ENCODE measurements at places on chromosomes 6 and 20.

DNA sequence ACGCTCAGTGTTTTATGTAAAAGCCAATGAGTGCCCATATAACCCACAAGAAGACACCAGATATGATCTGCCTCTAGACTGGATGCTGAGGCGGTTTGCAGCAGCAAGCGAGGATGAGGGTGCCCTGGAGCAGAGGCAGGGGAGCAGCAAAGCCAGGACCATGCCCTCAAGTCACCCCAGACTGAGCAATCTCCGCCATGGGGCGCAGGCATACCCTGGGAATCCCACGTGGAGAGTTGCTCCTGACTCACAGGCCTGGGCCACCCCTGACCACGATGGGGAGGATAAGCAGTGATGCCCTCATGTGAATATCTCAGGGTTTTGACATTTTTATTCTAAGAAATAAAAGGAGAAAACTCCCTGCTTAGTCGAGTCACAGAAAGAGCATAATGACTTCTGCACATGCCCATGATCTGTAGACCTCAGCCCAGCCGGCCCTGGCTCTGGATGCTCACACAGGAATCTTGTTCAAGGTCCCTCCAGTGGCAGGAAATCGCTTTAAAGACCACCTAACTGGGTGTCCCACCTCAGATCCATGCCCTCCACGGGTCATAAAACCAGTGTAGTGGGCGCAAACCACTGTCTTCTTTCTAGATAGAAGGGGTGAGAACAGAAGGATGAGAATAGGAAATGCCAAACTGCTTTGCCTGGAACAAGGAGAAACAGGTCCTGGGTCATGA is 138.3 kb upstream of the SNX9 start:
- no peak for DNase-seq

- DNase-seq, result no peak
These were observed 179.8 kb downstream of the FOXA2 start for GRCh38 chr20:22404419-22405170.

GRCh38 chr6:168785720-168786511 is 344.9 kb downstream of the SMOC2 start:
- DNase-seq, result no peak

DNA sequence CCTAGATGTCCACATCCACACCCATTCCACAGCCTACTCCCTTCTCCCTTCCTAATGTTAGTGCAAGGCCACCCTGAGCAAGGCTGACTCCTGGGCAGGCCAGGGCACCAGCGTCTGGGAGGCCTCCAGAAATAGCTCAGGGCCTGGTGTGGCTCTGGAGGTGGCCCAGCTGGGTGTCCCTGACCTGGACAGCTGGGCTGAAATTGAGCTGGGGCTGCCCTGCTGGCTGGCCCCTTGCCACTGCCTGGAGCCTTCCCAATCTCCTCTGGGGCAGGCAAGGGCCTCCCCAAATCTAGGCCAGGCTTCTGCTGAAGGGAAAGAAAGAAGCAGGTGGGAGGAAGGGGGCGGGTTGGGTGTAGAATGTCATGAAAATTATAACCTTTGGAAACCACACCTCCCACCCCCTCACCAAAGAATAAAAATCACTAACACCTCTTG is 2.1 kb downstream of the FAM110A start:
- DNase-seq, result no peak

GRCh38 chr6:80548532-80548931 is 442.1 kb downstream of the BCKDHB start:
- no peak for DNase-seq

- no peak for DNase-seq
These were observed 231.2 kb upstream of the FOXQ1 start for GRCh38 chr6:1080453-1081337.

GRCh38 chr6:40253420-40253819 is 319.2 kb upstream of the MOCS1 start:
- DNase-seq, result no peak

DNA sequence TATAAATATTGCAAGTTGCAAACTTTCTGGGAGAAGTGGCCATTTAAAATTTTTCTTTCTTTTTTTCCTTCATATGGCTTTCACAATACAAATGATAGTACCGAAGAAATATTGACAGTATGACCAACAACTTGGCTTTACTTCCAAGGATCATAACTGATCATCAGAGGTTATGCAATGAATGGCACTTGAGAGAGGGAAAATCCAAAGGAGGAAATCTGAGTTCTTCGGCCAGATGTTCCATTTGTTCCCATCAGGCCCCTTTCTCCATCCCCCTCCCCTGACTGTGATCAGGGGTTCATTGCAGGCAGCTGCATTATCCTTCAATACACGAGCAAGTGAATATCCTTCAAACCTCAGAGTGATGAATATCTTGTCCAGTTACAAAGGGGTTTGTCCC is 130.0 kb upstream of the UST start:
- no peak for DNase-seq

GRCh38 chr20:50870561-50871161 is 60.6 kb downstream of the ADNP start:
- no peak for DNase-seq

DNA sequence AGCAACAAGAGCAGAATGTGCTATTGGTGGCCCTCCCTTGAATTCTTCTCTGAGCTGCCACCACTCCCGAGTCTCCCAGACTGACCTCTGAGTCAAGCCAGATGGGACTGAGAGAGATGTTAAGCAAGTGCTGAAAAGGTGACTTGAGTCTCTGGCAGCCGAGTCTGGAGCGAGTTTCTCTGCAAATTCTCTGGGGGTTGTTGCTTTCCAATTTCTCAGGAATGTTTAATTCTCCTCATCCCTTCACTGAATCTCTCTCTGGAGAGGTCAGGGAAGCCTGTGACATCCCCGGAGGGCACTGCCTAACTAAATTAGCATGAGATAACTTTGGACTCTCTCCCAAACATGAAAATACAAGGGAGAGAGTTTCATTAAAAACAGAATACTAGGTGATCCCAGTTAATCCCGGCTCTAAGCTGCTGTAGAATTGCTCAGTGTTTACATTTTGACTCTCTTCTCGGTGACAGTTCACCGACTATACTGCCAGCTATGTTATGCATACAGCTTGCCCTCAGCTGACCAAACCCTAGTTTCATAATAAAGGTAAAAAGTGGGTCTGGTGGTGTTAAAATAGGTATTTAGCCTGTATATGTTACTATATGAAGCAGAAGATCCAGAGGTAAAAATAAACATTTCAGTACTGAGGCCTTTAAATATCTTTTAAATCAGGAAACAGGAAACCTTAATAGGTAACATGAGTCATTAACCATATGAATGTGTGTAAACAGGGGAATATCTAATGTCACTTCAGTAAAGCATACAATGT is 157.9 kb downstream of the FOXC1 start:
- no peak for DNase-seq

DNA sequence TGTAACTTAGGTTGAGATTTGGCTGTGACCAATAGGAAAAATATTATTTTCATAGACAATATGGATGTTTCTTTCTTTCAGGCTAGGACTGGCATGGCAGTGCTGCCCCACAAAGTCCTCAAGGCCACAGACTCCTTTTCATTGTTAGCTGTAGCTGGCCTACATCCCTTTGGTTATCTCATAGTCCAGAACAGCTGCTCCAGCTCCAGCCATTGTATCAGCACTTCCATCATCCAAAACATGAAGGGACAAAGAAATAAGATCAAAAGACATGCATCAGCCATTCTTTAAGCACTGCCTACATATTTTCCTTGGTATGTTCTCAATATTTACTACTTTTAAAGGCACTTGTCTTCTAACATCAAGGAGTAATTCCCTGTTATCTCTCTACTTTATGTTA is 73.0 kb downstream of the ZDHHC14 start:
- DNase-seq, result no peak

DNA sequence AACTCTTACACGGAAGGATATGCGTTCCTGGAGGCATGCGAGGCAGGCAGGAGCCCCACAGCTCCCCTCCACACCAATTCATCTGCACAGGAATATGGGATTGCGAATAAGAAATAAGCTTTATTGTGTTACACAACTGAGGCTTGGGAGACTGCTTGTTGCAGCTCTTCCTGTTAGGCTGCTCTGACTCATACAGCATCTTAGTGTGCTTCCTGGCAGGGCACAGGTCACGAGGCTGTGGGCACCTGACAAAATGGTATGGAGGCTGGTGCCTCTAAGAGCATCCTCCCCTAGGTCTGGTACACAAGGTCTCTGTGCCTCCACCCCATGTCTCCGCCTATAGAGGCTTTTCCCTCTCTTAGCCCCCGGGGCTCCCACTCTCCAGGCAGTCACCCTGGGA is 6.8 kb downstream of the SLC22A3 start:
- DNase-seq, result no peak

GRCh38 chr20:10309326-10309725 is 90.7 kb downstream of the SNAP25 start:
- no peak for DNase-seq

DNA sequence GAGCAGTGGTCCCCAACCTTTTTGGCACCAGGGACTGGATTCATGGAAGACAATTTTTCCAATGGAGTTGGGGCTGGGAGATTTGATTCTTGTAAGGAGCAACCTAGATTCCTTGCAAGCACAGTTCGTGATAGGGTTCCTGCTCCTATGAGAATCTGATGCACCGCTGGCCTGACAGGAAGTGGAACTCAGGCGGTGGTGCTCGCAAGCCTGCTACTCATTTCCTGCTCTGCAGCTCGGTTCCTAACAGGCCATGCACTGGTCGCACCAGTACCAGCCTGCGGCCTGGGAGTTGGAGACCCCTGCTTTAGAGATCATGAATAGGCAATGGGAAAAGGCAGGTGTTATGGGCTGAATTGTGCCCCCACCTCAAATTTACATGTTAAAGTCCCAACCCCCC is 131.2 kb downstream of the PFDN4 start:
- no peak for DNase-seq

GRCh38 chr20:64255361-64256281 is at the start of gene PCMTD2:
PCMTD2 (plus strand) TSS chr20:64255748; CDS start chr20:64259966, 4,218 bp downstream.
- DNase-seq, result peak; percentile 73

DNA sequence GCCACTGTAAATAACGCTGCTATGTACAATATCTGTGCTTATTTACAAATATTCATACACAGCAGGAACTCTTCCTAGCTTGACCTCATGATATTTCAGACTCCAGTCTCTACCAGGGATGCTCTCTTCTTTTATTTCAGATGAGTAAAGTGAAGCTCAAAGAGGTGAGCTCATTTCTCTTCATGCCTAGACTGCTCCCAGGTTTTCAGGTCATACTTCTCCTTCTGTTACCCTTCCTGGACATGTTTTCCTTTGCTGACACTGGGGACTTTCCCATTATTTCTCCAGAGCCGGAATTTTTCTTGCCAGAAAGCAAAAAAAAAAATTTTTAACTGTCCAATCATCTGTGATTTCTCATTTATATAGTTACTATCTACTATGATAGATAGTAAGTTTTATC is 147.2 kb upstream of the DST start:
- DNase-seq, result no peak

- DNase-seq, result no peak
These were observed 27.3 kb downstream of the RAMACL start for GRCh38 chr6:166559211-166559610.

- no peak for DNase-seq
These were observed 980 bp downstream of the MBOAT1 start for GRCh38 chr6:20211037-20211940.

- DNase-seq, result no peak
These were observed 22.2 kb upstream of the ADGRG6 start for GRCh38 chr6:142279350-142280180.

- DNase-seq, result no peak
These were observed 149.2 kb downstream of the JARID2 start for GRCh38 chr6:15395087-15395486.

GRCh38 chr6:99187429-99187828 is 162.0 kb downstream of the FAXC start:
- no peak for DNase-seq

GRCh38 chr6:99591673-99592364 is 14.8 kb upstream of the PRDM13 start:
- no peak for DNase-seq

GRCh38 chr6:36340618-36341454 is 4.1 kb upstream of the BNIP5 start:
- peak; percentile 45 for DNase-seq

GRCh38 chr20:39960522-39961428 is 728.3 kb downstream of the MAFB start:
- no peak for DNase-seq

DNA sequence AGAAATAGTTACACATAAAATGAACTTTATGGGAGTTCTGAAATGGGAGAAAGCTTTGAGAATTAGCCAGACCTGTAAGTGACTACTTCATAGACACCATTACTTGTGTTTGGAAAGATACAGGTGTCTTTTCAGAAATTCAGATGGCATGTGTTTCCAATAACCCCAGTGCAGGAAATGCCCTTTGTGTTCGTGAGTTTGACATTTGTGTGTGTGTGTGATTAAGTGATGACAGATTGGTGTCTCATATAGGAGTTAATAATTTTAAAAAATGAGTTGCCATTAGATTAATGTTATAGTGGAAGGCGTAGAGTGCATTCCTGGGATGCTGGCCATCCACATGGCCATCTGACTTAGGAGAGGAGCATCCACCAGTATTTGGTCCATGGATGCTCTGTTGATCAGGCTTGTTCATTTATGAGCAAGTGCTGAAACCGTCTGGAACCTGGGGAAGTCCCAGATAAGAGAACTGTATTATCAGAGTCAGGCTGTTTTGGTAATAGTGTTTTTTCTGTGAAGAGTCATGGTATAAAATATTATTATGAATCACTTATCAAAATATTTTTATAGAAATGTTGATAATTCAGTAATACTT is 3.1 kb downstream of the STK4 start:
- DNase-seq, result no peak

DNA sequence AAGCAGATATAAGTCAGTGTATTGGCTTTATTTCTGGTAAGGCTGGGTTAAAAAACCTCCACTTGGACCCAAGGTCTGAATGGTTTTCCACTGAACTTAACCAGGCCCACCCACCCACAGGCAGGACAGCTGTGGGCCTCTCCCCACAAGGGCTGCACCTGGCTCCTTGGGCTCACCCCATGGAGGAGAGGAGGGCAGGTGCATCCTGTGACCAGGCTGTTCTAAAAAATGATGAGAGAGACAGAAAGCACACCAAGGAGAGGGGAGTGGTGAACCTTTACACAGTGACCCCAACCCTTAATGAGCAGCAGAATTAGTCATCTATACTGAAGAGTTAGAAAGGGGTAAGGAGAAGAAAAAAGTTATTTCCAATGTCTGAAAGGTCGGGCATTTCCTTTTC is 34.5 kb upstream of the DUSP22 start:
- DNase-seq, result no peak

DNA sequence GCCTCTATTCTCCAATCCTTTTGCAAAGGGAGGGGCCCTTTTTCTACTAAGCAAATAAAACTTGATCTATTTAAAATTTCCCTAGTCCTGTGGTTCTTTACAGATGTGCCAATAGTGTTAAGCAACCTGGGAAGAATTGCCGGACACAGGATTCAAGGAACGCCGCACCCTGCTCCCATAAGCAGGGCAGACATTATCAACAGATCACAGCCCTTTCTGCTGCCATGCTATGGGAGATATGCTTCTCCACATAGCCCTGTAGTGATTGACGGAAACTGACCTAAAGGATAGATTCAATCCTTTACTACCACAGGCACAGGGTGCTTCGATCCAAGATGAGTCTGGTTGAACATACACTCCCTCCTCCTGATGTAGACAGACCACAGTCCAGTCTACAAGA is 118.4 kb upstream of the TRAF3IP2 start:
- no peak for DNase-seq

GRCh38 chr6:71336901-71337300 is 48.3 kb downstream of the OGFRL1 start:
- no peak for DNase-seq

- no peak for DNase-seq
These were observed 85.6 kb upstream of the SRSF6 start for GRCh38 chr20:43372051-43372450.

Data from stimulated activated CD8-positive, alpha-beta memory T cell treated with anti-CD3 and anti-CD28 coated beads, Interleukin-2, amount 100 ng/mL, for 1 hour (primary cell).